CD4-positive, alpha-beta T cell treated with Interleukin-17A for 1 hour (primary cell): ENCODE measurements at places on chromosomes 16 and 17.
A peak's percentile ranks its signal among the peaks of the same experiment; 100 is the strongest.

- DNase-seq = no peak
Observed at GRCh38 chr17:31677681-31678080, 181.4 kb downstream of the COPRS start.

GRCh38 chr16:88900662-88901052 is 34.2 kb upstream of the PABPN1L start:
- DNase-seq = no peak

- DNase-seq = no peak
Observed at GRCh38 chr16:53708490-53708889, 4.5 kb downstream of the FTO start.

DNA sequence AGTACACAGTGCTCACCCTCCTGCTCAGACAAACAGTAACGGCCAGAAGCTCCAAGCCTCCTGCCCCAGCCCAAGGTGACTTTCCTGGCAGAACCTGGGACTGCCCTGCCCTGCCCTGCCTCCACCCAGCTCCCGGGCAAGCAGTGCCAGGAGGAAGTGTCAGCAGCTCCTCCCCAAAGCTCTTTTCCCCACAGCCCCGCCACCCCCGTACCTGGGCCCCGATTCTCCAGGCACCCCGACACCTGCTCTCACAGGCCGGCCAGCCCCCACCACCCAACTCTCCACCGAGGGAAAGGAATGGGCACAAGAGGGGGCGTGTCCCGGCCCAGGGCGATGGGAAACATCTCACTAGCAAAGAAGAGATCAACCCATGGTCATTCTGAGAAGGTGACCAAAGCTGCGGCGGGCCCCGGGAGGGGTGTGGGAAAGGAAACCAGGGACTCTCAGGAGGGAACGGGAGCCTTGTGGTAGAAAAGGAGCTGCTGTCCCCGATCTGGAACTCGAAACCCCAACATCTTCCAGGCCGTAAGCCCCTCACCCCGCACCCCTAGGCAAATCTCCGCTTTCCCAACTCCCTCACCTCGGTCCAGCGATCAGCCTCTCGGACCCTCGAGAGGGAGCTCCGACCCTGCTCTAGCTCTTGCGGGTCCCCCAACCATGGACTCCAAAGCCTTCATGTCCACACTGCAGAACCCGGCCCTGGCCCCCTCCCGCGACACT is 1.2 kb downstream of the BCAR1 start:
- no peak for DNase-seq

GRCh38 chr16:57688987-57689761 is 5.4 kb upstream of the DRC7 start:
- no peak for DNase-seq

DNA sequence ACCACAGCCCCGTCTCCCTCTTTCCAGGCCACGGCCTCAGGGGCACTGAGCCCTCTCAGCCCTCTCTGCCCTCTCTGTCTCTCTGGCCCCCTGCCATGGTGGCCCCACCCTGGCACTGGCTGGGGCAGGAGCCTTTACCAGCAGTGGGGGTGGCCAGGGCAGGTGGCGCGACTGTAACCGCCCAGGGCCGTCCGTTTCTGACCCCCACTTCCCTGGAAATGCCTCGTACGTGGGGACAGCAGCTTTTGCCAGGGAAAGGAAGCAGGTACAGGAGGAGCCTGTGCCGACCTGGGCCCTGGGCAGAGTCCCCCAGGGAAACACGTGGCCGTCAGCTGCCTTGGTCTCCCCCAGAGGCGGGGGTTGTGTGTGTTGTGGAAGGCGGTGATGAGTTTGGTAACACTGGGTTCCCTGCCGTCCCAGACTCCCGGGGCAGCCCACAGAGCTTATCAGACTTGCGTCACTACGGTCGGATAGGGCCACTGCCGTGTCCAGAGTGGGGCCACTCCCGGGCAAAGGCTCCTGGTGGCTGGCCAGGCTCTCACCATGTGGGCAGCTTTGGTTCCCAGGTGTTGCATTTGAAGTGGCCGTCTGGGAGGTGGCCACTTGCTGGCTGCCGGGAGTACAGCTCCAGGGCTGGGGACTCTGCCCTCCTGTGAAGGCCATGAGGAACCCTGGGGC is 249.3 kb upstream of the CIBAR2 start:
- DNase-seq = no peak

DNA sequence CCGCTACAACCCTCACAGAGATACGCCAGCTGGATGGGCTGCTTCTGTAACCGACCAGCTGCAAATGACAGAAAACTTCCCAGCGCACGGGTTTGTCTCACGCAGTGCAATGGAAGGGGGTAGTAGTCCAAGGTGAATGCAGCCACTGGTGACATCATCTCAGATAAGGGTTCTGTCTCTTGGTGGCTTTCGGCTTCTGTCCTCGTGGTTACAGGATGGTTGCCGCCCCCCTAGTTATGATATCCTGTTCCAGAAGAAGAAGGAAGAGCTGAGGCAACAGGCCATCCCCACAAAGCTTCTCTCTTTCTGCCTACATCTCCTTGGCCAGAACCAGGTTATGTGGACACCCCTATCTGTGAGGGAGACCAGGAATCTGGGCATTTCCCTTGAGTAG is 40.3 kb upstream of the BAHCC1 start:
- DNase-seq = no peak

GRCh38 chr16:10765772-10766171 is 22.1 kb downstream of the NUBP1 start:
- peak; percentile 59 for DNase-seq

DNA sequence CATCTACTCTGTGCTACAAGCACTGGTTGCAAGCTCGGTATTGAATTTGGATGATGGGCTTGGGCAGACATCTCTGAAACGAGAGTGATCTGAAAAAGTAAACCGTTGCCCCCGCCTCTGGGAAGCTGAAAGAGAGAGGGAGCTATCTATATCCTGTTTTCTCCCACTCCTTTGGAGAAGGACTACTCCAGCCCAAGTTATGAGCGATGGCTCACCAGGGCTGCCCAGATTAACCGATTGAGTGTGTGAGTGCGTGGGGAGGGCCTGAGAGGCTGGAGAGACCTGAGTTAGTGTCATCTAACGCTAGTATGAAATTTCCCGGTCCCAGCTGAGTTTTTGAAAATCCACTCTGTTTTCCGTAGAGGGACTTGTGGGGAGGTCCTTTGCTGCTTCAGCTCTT is 11.5 kb downstream of the MGAT5B start:
- DNase-seq = no peak

DNA sequence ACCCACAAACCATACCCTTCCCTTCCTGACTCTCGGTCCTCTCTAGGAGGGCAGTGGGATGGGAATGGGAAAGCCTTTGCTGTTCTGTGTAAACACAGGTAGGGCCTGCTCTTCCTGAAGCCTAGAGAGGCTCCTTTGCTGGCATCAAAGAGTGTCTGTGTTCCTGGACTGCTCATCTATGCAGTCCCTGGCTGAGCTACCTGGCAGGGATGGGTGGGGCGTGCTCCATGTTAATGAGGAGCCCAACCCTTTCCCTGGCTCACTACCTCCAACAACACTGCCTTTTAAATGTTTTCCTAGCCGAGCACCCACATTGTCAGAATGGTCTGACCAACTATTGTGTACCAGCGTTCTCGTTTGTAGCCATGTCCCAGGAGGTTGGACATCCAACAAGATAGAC is 26.6 kb upstream of the NAGLU start:
- DNase-seq = no peak

DNA sequence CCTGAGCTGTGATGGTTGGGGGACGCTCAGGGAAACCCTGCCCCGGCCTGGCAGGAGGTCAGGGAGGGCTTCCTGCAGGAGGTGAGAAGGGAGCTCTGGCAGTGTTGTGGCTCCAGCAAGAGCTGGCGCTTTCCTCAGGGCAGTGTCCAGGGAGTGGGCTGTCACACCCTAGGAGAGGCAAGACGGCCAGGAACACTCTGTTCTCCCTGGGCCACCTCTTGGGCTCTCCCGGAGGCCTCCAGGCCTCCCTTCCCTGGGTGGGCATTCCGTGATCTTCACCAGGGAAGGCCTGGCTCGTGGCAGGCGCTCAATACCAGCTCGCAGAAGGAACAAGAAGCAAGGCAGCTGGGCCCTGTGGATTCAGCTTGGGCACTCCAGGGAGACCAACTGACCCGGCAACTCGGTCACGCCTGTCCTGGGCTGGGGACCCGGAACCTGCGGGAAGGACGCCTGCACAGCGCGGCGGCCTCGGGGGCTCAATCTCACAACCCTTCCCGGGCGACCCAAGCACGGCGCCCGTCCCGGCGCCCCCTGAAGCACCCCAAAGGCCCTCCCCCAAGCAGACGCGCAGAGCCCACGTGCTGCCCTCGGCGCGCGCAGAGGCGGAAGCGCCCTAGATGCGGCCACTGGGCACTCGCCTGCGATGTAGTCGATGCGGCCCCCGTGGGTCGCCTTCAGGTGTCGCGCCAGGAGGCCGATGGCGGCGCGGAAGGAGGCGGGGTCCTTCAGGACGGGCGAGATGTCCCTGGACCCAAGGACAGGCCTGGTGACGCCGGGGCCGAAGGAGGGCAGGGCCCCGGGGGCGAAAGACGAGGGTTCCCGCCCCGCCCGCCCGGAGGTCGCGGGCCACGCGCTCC is 588 bp downstream of the APRT start:
- peak; percentile 67 for DNase-seq

DNA sequence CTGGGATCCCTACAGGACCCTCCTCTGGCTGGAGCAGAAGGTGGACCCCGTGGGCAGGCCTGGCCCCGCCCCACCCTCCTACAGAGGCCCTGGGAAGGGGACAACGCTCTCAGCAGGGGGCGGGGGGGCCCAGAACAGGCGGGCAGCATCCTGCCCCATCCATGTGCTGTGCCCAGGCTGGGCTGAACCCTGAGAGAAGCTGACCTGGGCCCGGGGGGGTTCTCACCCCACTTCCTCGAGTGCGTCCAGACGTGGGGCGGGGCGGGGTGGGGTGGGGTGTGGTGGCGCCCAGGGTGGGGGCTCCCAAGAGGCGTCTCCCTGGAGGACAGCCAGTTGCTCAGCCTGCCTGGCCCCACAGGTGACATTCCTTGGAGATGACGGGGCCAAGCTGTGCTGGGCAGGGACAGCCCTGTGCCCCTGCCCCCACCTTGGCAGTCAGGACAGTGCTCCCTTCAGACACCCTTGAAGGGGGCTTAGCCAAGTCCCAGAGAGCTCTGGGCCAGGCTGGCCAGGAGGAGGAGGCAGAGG is 390 bp upstream of the UNC13D start:
- peak; percentile 46 for DNase-seq

DNA sequence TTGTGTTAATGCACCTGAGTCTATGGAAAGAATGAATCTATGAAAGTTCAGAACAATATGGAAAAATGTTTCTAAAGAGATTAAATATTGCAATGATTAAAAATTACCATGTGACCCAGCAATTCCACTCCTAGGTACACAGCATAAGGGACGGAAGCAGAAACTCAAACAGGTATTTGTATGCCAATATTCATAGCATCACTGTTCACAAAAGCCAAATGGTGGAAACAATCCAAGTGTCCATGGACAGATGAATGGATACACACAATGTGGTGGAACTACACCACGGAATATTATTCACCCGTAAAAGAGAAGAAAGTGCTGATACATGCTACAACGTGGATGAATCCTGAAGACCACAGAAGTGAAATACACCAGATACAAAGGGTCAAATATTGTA is 37.7 kb downstream of the VPS53 start:
- DNase-seq = no peak

DNA sequence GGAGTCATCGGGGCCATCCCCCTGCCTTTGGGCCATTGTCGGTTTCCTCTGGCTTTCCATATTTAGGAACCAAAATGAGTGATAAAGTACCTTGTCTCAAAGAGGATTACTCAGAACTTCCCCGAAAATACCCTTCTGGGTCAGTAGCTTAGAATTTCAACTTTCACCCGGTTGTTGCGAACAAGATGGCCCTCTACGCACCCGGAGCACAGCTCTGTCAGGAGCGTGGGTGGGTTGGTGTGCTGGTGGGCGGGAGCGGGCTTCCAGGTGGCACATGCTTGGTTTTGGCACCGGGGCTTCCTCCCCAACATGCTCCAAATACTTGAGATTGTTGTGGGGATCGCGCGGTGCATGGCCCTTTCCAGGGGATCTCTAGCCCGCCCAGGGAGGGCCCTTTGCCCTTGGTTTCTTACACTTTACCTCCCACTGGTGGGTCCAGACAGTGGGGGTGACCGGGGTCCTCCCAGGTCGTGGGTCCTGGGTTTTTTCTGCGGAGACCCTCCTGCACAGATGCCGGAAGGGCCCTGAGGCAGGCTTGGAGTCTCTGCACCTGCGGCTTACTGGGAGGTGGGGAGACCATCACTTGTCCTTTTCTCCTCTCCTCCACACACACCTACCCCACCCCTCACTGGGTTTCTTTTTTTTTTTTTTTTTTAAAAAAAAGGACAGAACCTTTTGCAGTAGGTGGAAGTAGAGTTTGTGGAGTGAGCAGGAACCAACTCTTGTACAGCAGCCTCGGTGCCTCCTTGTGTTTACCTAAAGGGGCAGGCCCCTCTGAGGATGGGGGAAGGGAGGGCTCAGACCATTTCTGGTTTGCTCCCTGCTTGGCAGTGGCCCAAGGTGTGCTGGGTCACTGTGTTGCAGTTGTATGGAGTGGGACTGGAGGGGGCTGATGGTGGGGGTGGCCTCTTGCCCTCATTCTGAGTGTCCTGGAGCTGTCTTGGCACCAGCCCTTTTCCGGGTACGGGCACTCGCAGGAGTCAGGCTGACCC is 142.1 kb downstream of the SEC14L1 start:
- DNase-seq = no peak
